ENCODE measurements at places on chromosomes 1 and 21.

GRCh38 chr1:231750296-231750695 lies 123.7 kb downstream of the DISC1 start:
- no peak for DNase-seq

- DNase-seq = no peak
These were observed 110.9 kb downstream of the TOMM20 start for GRCh38 chr1:235017719-235018118.

DNA sequence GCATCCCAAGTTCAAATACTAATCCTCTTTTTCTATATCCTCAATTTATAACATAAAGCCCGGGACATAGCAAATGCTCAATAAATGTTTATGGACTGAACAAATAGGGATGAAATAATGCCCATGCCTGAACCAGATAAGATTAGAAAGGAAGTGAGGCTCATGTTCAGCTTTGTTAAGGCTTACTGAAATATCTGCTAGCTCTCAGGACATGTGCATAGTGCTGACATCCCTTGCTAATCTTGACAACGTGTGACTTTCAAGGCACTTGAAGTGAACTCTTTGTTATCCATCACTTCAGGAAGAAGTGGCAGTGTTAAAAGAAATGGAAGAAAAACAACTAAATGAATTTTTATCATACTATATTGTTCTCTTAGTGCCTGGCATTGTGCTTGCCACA lies 260.3 kb upstream of the SGIP1 start:
- no peak for DNase-seq

- DNase-seq = no peak
These were observed 17.8 kb upstream of the ADAM30 start for GRCh38 chr1:119914071-119914470.

DNA sequence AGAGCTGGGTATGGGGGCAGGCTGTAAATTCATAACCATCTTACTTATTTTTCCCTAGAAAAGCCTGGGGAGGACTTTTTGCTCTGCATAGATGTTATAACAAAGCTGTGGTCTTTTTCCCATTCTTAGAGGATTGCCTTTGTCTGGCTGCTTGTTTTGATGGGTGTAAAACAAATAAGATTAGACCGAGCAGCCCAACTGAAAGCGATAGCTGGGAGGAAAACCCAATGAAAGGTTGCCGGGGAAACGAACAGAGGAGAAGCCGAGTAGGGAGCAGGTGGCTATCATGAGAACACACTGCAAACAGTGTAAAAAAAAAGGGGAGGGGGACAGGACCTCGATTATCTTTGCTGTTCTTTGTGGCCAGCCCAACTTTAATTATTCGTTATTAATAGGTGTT lies 1.9 kb downstream of the ELAVL4 start:
- DNase-seq = no peak

DNA sequence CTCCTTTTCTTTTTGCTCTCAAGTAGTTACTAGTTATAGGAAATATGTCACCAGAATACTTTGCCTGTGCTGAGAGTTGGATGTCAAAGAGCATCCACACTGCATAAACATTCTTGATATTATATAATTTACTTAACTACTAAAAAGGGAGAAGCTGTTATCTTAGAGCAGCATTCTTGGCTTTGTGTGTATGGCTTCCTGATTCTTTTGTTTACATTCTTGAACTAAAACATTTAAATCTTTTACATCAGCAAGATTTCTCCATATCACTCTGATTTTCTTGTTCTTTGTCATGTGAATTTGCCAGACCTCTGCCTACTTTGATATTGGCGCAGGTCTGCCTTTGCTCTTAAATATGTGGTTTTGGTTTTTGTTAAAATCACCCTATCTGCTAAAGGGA lies 48.8 kb downstream of the SUCO start:
- no peak for DNase-seq

GRCh38 chr1:90192408-90192807 lies 197.5 kb downstream of the ZNF326 start:
- DNase-seq = no peak

- no peak for DNase-seq
These were observed 4.8 kb downstream of the FTCD start for GRCh38 chr21:46150491-46151121.

DNA sequence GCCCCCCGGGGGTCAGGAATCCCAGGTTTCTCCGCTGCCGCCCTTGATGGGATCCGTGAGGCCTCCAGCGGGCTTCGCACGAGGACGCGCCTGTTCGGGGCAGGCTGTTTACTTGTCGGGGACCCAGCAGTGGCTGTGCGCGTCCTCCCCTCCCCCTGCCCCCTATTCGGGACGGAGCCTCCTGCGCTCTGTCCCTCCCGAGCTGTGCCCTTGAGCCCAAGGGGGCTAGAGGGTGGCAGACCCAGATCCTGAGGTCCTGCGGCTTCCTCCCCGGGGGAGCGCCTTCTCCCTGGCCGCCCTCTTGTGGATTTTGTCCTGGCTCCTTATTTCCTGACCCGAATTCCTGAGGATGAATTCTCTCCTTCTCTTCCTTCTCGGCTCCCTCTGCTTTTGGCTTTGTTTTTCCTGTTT lies 38.4 kb downstream of the PIK3CD start:
- no peak for DNase-seq

- DNase-seq = no peak
These were observed 80.3 kb downstream of the SSBP3 start for GRCh38 chr1:54325703-54326461.

- no peak for DNase-seq
These were observed 944.5 kb downstream of the KCNT2 start for GRCh38 chr1:195663549-195664280.

- DNase-seq = no peak
These were observed 13.3 kb downstream of the MSTO1 start for GRCh38 chr1:155623357-155623756.
